Mesenchymal stem cell (in vitro differentiated cells and primary cell): ENCODE measurements at places on chromosomes 2 and 18.

DNA sequence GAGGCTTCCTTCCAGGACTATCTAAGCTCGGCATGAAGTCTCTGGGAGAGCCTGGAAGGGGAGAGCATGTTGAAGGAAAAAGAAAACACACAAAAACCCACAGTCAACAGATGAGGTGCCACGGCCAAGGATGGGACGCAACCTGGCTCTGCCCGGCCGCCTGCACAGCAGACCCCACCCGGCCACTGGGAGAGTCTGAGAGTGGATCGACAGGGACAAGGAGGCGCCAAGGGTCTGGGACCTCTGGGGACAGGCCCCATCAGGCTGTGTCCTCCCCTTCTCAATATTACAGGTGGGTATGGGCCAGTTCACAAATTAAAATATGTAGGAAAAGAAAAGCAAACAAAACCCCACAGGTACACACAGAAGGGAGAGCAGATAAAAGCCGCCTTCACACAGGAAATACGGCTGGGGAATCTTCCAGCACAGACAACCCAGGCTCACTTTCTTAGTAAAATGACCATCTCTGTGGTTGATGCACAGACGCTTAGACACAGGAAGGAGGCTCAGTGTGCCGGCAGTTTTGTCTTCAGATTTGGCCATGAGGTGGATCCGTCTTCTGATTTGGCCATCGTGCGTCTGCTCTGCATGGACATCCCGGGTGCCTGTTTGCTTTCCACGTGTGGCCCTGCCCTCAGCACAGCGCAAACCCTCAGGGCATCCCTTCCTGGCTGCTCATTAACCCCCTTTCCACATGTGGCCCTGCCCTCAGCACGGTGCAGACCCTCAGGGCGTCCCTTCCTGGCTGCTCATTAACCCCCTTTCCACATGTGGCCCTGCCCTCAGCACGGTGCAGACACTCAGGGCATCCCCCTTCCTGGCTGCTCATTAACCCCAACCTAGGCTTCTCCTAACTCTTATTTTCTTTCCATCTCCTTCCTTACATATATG lies 138.4 kb downstream of the EIPR1 start:
- no peak for DNase-seq

DNA sequence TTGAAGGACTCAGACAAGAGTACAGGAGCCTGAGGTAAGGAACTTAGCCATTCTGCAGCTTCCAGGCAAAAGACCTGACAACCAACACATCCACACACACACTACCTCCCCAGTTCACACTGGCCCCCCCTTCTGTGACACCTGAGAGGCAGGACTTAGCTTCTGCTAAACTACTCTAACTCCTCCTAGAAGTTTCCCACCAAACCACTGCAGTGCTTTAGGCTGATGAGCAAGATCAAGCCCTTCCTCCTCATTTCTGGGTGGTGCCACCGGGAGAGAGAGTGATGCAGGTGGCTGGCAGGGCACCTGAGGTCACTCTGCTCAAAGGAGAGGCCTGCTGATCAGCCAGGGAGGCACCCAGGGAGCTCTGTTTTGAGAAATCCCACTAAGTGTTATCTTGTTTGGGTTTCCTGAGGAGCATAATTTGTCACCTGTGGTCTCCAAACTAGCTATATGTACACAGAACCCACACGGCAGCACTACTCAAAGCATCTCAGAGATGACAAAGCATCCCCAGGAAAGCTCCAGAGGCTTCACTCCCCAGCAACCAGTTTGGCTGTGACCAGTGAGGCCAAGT lies 188.4 kb downstream of the MYO5B start:
- DNase-seq = no peak

GRCh38 chr2:217969588-217969987 lies 33.2 kb downstream of the TNS1 start:
- DNase-seq = no peak

- DNase-seq = no peak
Observed at GRCh38 chr2:233929352-233930022, 12.3 kb downstream of the TRPM8 start.

GRCh38 chr2:219402665-219403515 lies 15.2 kb upstream of the DNPEP start:
- DNase-seq = peak; percentile 86

DNA sequence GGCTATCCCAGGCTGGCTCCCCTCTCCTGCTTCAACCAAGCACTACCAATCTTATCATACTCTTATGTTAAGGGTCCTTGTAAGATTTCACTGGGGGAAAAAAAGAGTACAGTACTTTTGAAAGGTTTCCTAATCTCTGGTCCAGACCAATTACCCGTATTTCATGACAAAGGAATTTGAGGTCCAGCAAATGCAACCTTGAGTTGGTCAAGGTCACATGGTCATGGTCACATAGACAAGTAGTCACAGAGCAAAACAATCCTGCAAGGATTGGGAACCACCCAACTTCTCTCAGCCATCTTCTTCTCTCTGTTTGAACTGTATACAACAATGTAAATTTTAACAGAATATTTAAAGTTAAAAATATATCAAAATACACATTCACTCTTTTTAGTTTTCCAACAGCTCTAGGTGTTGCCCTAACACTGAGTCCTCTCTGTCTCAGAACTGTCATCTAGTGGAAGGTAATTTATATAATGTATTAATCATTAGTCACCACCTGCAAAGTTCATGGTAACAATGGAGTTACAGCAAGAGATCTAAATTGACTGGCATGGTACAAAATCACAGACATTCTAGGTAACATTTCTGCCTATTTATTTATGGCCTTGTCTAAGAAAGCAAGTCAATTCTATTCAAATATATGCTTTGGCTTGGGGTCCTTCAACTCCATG lies 21.5 kb downstream of the DTNB start:
- no peak for DNase-seq

GRCh38 chr18:38174173-38174572 lies 608.6 kb upstream of the CELF4 start:
- no peak for DNase-seq

GRCh38 chr2:72349016-72349415 lies 201.4 kb upstream of the CYP26B1 start:
- DNase-seq = no peak

DNA sequence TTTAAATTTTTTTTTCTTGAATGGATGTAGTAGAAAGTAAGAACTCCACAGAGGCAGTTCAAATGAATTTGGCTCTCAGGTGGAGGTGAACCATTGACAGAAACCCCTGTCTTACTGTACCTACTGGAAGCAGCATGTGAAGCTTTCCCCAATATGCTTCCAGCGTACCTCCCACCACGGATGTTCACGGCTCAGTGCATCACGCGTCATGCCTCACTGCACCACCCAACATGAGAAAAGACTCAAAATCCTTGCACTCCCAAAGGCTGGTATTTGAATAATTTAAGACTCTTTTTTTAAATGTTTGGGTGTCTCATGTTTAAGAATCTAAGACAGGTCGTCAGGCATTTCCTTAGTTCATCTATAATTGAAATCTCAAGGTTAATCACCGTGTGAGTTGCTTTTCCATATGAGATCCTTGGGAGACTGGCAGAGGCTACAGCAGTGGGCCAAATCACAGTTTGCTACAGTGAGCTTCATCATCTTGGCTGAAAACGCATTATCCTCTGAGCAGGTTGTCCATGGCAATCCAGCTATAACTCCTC lies 846.4 kb downstream of the DCDC2C start:
- no peak for DNase-seq

DNA sequence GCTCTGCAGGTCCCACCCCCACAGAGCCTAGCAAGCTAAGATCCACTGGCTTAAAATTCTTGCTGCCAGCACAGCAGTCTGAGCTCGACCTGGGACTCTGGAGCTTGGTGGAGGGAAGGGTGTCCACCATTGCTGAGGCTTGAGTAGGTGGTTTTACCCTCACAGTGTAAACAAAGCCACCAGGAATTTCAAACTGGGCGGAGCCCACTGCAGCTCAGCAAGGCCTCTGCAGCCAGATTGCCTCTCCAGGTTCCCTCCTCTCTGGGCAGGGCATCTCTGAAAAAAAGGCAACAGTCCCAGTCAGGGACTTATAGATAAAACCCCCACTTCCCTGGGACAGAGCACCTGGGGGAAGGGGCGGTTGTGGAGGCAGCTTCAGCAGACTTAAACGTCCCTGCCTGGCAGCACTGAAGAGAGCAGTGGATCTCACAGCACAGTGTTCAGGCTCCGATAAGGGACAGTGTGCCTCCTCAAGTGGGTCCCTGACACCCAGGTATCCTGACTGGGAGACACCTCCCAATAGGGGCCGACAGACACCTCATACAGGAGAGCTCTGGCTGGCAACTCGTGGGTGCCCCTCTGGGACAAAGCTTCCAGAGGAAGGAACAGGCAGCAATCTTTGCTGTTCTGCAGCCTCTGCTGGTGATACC lies 20.0 kb upstream of the NEMP2 start:
- no peak for DNase-seq

DNA sequence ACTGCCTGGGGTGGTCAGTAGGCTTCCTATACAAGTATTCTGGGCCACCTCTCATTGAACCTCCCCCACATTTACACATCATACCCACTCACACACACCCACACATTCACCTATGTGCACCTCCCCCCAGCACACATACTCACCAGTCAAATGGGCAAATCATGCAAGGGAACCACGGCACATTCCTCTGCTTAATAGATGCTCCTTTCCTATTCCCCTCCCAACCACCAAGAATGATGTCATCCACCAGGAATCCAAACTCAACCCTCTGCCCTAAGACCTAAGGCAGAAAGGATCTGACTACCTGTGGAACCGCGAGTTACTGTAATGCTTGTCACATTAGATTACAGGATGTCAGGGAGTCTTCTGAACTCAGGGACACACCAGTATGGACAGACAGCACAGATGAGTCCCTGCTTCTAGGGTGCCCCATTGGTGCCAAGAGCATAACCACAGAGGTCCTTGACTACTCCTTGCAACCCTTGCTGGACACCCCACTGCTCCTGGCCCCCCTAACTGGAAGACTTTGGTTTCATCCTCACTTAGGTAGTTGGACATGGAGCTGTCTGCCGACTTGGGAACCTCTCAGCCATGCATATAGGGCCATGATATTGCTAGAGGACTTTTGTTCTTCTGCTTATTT lies 21.5 kb upstream of the CAB39 start:
- DNase-seq = peak; percentile 25

DNA sequence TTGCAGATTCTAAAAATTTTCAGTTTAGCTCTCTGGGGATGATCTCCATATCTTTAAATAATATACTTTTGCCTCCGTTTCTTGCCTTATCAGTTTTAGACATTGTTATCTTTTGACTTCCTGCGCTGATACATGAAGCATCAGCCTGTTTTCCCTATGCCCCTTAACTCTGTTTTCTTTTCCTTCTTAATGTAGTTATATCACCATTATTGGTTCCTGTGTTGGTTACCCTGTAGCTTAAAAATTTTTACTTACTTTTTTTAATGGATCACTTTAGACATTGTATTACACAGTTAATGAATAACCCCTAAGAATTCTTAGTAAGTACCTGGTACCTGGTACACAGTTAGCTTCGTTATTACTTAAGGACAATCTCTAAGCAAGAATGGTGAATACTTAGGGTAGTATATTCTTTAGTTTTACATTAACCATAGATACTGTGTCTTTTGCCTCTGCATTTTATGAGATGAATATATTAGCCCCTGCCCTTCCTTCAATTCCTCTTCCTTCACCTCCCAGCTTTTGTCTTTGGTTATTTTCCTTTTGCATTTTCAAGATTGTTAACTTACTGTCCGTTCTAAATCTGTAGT lies 40.9 kb downstream of the BABAM2 start:
- DNase-seq = no peak

DNA sequence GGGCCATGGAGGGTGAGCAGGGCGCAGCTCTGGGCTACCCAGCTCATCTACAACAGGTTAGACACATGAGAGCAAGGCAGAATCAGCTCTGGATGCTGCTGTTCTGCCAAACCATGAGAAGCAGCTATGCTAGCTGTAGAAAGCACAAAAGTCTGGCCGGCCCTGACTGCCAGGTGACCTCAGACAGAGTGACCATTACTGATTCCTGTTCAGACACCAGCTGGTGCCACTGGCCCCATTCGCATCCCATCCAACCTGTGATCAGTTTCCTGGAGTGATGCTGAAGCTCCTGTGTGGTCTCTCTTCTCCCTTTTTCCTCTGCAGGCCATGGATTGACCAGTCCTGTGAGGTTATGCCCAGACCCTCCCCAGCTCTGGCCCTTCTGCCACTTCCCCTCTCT lies 14.3 kb downstream of the RBMS1 start:
- no peak for DNase-seq

DNA sequence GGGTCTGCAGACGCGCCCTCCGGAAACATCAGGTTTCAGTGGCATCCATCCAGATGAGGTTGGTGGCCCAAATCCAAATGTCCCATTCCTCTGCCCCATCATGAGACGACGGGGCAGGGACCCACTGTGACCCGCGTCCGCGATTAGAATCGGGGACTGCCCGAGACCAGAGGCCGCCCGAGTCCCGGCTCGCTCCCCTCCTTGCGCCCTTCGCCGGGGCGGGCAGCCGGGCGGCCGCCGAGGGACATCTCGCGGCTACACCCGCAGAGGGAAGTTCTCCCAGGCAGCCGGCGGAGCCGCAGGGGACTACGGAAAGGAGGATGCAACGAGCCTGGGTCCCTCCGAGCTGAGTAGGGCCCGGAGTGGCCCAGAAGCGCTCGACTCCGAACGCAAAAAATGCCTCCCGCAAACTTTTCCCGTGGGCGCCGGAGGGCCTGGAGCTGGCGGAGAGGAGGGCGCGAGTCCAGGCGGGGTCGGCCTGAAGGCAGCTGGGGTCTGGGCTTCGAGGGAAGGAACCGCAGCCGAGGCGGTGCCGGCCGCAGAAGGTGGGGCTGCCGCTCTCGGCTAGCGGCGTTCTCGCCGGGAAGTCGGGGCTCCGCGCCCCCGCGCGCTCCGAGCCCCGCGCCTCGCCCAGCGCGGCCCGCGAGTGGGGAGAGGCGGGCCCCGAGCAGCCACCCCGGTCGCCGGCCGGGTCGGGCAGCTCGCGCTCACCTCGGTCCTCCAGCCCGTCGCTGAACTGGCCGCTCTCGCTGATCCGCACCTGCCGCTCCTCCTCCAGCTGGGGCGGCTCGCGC lies 580 bp downstream of the TMEM163 start:
- no peak for DNase-seq
